ENCODE measurements at places on chromosomes 6 and 20.

- no peak for DNase-seq
These were observed 103.1 kb downstream of the TNFRSF21 start for GRCh38 chr6:47206626-47207025.

GRCh38 chr6:126048635-126049034 lies 62.3 kb downstream of the TRMT11 start:
- DNase-seq = no peak

DNA sequence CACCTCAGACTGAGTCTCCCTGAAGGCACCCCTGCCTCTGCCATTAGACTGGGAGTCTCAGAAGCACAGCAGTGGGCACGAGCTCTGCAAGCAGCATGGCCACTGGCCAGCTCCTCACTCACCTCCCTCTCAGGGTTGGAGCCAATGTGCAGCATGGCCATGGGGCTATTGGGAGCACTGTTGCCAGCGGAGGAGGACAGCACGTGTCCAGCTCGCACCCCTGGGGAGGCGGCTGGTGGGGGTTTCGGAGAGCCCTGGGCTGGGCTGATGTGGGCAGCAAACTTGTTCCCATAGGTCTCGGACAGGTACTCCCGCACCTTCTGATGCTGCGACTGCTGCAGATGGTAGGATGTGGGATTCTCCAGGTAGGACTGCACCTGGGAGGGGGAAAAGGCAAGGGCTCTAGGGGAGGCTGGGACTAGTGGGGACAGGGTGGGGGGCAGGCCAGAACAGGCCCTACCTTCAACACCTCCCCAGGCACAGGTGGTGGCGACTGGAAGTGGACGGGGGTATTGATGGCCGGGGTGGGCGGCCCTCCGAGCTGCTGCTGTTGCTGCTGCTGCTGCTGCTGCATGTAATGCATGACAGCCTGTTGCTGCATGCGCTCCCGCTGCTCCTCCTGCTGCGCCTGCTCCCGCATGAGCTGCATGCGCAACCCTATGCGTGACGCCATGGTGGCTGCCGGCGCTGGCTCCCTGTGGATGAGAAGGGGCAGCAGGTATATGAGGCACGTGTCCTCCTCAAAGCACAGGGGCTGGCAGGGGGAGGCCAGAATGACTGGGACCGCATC lies 44.7 kb downstream of the TFEB start:
- no peak for DNase-seq

DNA sequence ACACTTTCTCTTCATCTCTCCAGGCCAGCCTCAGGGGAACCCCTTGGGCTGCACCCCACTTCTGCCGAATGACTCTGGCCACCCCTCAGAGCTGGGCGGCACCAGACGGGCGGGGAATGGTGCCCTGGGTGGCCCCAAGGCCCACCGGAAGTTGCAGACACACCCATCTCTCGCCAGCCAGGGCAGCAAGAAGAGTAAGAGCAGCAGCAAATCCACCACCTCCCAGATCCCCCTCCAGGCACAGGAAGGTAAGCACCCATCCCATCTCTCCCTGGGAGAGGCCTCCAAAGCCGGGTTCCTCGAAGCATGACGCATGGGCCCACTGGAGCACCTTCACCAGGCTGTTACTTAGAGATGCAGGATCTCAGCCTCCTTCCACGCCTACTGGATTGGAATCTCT lies 11.3 kb downstream of the MDFI start:
- no peak for DNase-seq

GRCh38 chr6:22828179-22829062 lies 259.1 kb downstream of the HDGFL1 start:
- no peak for DNase-seq

DNA sequence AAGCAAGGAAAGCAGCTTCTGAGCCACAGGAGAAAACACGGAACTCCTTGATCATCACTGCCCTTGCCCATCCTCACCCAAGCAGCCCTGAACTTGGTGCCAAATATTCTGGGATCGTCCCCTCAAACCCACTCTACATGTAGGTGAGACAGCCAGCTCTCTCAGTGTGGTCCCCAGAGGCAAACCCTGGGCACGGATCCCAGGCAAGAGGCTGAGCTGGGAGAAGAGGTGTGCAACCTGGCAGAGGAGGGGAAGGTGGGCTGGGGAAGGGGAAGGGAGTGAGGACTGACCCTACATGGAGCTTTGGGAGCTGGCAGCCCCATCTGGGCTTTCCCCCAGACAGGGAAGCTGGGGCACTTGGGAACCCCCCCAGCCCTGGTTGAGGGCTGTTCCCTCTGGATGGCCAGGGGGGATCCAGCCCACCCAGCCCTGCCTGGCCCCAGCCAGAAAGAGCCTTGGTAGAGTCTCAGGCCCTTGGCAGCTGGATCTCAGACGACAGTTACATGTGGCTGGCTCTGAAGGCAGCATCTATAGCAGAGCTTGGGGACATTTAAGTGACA lies 186.2 kb upstream of the CST7 start:
- DNase-seq = no peak

GRCh38 chr6:108850669-108851465 lies 2.6 kb downstream of the ARMC2 start:
- DNase-seq = no peak

DNA sequence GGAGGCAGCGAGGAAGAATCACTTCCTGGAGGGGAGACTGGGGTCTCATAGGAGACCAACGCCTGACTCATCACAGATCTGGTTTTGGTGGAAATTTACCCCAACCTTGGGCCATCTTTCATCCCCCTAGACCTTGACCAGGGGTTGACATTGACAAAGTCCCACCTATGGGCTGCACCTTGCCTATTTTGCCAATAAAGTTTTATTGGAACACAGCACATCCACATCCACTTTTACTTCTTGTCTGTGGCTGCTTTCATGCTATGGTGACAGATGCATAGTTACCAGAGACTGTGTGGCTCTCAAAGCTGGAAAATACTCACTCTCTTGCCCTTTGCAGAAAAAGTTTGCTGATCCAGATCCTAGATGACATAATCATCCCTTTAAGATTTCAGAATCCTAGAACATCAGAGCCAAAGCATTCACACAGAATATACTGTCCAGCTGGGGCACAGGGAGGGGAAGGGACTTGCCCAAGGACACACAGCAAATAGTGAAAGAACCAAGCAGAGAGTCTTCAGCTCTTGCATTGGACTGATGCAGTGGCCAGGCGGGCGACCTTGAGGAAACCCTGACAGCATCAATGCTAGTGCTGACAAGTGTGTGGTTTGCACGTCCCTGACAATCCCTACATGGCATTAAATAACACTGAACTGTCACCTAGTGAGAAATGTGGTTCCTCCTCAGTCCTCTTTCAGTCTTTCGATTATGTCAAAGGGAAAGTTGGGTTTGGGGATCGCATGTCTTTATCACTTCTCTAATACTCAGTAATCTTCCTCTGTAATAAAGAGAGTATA lies 41.2 kb downstream of the CD40 start:
- no peak for DNase-seq

DNA sequence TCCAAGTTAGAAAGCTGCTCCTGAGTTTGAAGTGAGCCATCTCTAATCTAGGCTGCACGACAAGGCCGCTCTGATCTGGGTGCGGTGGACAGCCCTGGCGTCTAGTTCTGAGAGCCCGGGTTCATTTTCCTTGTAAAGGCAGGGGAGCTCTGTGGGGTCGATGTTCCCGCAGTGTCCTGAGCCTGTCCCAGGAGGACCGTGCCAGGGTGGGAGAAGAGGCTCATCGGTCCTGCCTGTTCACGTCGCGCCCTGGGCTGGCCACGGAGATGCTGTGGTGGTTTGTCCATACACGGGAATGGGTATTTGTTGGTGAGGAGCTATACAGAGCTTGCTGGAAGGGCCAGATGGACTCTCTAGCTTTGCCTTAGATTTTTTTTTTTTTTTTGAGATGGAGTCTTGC lies 27.0 kb downstream of the PSMG4 start:
- no peak for DNase-seq

DNA sequence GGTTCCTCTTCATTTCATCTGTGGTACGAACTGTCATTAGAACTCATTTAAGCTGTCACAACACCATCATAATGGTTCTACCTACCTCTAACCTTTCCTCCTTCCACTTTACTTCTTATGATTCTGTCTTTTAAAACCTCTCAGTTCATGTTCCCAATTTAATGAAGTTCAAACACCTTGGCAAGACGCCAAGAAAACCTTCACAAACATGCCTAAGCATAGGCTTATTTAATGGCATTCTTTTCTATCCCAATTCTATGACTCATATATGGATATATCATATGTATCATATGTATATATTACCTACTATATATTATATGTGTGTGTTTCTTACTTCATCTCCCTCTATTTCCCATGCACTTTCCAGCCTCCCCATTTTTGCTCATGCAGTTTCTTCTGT lies 283.4 kb upstream of the TBX18 start:
- DNase-seq = no peak

DNA sequence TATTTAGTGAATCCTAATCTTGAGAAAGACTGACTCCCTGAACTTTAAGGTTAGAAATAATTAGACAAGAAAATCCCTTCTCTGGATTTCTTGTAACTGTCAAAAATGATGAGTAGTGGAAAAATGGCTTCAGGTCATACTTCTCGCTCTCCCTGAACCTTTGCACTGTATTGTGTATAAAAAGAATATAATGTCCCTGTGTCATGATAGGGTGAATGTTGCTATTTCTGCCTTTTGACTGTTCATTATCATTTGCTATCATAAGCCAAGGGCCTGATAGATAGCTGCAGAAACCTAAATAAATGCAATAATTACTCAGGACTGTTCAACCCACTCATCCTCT lies 39.3 kb downstream of the ALDH8A1 start:
- DNase-seq = no peak

- no peak for DNase-seq
These were observed 135.0 kb upstream of the MAN1A1 start for GRCh38 chr6:119484598-119484997.
